ENCODE measurements at places on chromosomes 11 and 22.

GRCh38 chr11:60428517-60428916 lies 855 bp upstream of the MS4A5 start:
- DNase-seq = no peak

DNA sequence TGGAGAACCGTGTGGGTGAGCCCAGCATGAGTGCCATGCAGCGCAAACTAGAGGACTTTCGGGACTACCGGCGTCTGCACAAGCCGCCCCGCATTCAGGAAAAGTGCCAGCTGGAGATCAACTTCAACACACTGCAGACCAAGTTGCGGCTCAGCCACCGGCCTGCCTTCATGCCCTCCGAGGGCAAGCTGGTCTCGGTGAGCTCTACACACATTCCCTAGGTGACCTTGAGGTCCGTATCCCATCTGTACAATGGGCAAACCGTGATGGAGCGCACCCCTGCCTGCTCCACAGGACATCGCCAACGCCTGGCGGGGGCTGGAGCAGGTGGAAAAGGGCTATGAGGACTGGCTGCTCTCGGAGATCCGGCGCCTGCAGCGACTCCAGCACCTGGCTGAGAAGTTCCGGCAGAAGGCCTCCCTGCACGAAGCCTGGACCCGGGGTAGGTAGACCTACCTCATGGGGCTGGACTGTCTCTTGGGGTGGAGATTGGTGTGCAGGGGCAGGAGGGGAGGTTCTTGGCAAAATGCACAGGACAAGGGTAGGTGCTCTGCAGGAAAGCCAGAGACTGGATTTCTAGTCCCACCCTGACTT lies 10.6 kb downstream of the CTSF start:
- DNase-seq = no peak

DNA sequence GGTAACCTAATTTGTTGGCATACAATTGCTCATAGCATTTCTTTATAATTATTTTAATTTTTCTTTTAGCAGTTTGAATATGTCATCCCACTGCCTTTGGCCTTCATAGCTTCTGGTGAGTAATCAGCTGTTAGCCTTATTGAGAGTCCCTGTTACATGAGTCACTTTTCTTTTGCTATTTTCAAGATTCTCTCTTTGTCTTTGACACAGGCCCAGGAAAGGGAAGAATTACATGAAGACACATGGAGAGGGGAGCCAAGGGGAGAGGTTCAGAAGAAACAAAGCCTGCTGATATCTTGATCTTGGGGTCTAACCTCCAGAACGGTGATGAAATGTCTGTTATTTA lies 418.2 kb downstream of the METTL15 start:
- no peak for DNase-seq

GRCh38 chr11:114605370-114605769 lies 9.8 kb upstream of the NXPE4 start:
- DNase-seq = no peak

GRCh38 chr22:44848791-44849420 lies 96.5 kb downstream of the ARHGAP8 start:
- DNase-seq = peak; percentile 17

GRCh38 chr11:106961048-106961447 lies 57.2 kb downstream of the GUCY1A2 start:
- DNase-seq = no peak

DNA sequence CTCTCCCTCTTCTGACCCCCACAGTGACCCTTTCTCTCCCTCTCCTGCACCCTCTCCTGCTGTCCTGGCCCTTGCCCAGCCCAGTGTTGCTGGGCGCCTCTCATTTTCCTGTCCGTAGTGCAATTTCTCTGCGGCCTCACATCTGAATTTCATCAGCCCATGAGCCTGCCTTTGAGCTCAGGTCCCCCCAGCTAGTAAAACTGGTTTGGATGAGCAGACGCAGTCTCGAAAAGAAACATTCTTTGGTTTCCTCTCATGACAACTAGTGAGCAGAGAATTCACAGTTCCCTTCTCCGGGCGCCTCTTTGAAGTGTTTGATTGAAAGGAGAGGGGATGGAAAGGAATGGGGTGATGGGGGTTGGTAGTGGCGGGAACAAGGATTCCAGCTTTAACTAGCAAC lies 126.0 kb upstream of the CADM1 start:
- no peak for DNase-seq

DNA sequence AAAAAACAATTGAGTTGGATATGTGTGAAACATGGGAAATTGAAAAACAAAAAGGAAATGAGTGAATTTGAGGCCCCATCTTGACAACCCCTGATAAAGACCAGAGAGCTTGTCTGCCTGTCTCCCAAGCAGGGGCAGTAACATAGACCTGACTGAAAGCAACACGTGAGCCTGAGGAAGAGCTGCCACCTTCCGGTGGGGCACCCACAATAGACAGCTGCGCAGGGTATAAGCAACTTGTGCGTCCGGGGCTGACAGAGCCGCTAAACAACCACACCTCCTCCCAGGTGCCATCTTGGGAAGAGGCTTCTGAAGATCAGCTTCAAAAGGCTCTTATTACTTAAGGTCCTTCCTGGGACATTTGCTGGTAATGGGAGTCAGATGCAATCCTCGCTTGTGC lies 166.8 kb downstream of the NTM start:
- DNase-seq = no peak

- no peak for DNase-seq
Observed at GRCh38 chr11:59891781-59892181, 13.2 kb downstream of the OOSP3 start.

DNA sequence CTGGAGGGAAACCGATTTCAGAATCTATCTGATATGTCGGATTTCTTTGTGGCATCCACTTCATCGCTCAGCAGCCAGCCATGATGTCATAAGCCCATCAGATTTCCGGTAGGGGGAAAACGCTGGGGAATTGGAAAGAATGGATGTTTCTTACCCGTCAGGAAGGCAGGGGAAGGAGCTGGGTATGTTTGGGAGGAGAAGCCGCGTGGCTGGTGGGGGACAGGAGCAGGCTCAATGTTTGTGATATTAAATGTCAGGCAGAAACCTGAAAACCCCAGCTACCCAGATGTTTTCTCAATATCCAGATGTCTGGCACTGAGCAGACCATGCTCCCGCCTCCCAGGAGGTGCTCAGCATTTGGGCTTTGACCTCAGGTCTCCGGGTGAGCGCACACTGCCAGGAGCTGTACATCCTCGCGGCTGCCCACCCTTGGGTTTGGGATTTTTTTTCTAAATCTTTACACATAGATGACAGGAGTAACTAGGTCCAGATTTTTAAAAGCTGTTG lies 67.5 kb downstream of the NFAM1 start:
- DNase-seq = no peak

DNA sequence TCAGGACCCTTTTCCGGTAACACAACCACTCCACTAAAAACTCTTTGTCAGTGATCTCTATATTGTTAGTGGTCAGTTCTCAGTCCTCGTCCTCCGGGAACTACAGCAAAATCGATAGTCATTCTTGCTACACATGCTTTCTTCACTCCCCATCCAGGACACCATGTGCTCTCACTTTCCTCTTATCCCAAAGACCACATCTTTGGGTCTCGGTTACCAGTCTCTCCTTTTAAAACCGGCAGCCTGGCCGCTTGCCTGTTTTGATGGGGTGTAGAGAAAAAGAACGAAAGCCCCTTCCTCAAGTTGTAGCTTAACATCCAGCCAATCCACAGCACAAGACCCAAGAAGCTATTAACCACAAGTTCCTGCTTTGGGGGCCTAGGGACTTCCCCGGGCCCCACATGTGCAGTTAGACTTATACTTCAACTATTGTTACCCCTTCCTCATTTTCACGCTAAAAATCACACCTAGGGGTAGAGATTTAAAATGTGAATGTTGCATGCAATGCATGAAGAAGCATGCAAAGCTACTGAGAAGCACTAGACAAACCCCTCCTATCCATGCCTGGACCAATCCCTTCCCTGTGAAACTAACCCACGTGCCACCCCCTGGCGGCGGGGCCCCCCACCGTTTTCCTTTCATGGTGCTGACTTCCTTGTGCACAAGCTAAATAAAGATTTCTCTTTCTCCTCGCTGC lies 1.5 kb upstream of the TOLLIP start:
- DNase-seq = no peak

GRCh38 chr11:7252683-7253213 lies 1.0 kb downstream of the SYT9 start:
- DNase-seq = peak; percentile 17

Measured in D341Med (cell line).